ENCODE measurements at places on chromosomes 16 and 17.

GRCh38 chr16:23509782-23510163 is 521 bp downstream of the GGA2 start:
- no peak for DNase-seq

DNA sequence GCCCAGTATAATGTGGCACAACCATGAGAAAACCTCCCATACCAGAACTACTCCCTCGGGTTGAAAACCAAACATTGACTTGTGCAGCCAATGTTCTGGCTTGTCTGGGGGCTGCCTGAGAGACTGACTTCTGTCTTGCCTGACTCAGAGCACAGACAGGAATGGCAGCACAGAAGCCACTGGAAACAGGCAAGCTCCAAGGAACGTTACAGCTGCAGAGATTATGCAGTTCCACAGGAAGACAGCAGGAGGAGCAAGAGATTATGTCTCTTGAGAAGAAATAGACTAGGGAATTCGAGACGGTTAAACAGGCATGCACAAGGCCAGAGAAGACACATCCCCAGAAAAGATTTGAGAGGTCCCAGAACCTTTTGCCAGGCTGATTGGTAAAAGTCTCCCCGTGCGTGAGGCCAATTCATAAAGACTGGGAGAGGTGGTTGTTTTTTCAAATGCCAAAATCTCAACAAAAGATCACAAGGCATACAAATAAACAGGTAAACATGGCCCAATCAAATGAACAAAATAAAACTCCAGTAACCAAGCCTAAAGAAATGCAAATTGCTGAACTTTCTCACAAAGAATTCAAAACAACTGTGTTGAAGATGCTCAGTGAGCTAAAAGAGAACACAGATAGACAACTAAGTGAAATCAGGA is 90.6 kb upstream of the CDH5 start:
- peak; percentile 54 for DNase-seq

- no peak for DNase-seq
Observed at GRCh38 chr16:54576785-54577184, 290.2 kb upstream of the IRX3 start.

DNA sequence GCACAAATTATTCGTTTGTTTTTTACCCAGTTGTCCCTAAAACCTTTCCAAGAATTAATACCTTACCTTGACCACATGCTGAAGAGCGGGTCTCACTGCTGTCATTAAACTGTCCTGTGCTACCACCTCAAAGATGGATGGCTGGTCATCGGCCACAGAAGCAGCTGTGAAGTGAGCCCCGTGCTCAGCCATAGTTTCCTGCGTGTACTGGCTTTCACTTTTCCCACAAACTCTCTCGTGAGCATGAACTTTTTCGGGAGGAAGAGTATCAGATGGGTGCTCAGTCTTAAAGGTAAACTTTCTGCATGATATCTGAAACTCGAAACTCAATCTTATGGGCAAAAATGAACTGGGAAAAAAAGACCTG is 558 bp downstream of the PEX12 start:
- no peak for DNase-seq

GRCh38 chr17:32341141-32341856 is 674 bp downstream of the C17orf75 start:
- DNase-seq: no peak

DNA sequence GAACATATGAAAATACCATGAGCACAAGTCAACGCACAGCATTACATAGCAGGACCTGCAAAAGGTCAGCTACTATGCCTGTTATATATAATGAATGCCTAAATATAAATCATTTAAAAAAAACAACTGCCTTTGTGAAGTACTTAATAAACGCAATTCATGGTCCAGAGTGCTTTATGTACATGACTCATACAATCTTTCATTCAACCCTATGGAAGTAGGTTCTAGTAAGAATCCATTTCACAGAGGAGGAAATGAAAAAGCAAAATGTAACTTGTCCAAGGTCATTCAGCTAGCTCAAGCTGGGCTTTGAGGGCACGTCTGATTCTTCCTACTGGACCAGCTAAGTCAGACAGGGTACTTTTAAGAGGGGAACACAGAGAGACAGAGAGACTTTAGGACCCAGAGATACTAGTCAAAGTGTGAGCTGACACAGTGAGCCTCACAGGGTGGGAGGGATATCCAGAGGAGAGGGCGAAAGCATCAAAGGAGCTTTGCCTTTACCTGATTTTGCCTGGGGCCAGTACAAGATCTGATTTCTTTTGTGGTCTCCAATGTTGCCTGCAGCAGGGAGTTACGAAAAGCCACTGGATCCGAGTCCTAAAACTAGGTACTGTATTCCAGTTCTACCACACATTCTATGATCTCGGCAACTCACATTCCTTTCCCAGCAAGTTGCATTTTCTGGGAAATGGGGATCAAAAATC is 83.4 kb upstream of the ZFHX3 start:
- no peak for DNase-seq

- no peak for DNase-seq
Observed at GRCh38 chr17:34916120-34916519, 45.1 kb downstream of the CCT6B start.

- DNase-seq: no peak
Observed at GRCh38 chr17:39929646-39930407, 2.3 kb downstream of the LRRC3C start.

DNA sequence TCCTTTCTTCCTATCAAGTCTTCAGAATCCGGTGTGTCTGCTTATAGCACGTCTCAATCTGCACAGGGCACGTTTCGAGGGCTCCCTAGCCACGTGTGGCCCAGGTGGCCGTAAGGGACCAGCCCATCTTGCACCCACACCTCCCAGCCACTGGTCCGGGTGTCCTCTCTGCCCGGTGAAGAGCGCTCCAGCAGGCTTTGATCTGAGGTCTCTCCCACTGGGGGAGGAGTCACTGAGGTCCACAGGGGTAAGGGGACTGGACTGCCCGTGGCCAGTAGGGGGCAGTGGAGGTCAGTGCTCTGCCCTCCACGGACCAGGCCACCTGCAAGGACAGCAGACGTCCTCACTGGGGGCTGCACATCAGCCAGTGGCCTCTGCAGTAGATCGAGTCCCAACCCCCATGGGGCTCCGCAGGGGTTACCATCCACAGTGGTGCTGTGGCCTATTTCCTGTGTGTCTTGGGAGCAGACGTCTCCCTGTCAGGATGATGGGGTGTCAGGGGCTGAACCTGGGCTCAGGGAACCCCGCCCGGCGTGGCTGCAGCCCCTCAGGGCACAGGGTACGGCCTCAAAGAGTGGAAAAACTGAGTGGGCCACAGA is 204.1 kb upstream of the CIBAR2 start:
- DNase-seq: no peak

GRCh38 chr16:81676883-81677737 is 102.0 kb upstream of the PLCG2 start:
- DNase-seq: no peak

DNA sequence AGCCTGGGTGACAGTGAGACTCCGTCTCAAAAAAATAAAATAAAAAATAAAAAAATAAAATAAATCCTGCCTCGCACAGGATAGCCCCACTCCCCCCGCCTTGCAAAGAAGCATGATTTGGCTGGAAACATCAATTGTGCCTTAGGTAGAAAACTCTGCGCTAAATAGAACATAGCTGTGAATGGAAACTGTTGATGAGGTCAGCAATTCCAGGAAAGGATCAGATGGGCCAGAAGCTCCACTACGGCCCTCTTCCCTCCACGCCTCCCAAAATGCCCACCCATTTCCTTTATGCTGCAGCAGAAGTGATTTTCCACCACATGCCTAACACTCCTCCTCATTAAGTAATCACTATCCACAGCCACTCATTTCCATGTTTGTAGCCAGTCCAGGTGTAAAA is 473.4 kb downstream of the XYLT1 start:
- DNase-seq: no peak
